GM19239 (cell line): ENCODE measurements at places on chromosomes 1 and 21.

DNA sequence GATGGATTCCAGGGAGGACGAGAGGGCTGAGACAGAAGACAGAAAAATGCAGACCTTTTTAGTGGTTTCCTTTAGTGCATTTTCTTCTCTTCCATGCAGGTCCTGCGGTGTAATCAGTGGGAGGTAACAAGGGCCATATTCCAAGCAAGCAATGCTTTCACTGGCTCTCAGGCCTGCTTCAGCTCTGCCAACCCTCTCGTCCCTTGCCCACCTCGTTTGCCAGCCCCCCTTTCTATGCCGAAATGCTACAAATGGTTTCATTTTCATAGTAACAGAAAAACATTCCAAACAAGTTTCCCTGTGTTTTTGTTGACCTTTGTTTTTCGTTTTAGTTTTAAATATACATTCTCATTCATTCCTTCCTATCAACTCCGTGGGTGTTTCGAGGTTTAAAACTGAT is 443.1 kb downstream of the TTLL7 start:
- DNase-seq = no peak

DNA sequence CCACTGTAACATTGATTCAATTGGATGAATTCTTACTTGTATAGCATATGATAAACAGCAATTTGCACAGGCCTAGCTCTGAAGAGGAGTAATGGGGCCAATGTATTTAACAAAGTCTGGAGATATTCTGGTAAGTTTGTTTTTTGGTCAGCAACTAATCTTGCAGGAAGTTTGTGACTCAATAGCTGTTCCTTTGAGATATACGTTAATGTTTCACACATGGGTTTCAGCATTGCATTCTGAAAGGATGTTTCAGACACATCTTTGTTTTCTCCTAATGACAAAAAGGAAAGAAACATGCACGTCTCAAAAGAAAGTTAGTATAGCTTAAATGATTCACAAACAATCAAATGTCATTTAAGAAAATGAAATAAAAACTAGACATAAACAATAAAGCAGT is 49.0 kb downstream of the LTN1 start:
- no peak for DNase-seq

GRCh38 chr1:242546849-242547729 is 22.6 kb upstream of the PLD5 start:
- no peak for DNase-seq

GRCh38 chr1:62796221-62796620 is 12.3 kb downstream of the ATG4C start:
- DNase-seq = no peak

- DNase-seq = no peak
Observed at GRCh38 chr1:107003972-107004371, 52.5 kb upstream of the PRMT6 start.

- DNase-seq = no peak
Observed at GRCh38 chr1:29467989-29468900, 231.9 kb downstream of the PTPRU start.

GRCh38 chr1:175755516-175756070 is 12.2 kb upstream of the TNR start:
- DNase-seq = no peak

GRCh38 chr1:100882698-100883097 is 11.9 kb downstream of the EXTL2 start:
- DNase-seq = no peak

- DNase-seq = no peak
Observed at GRCh38 chr1:46180082-46180616, 3.9 kb upstream of the P3R3URF start.

GRCh38 chr1:58886611-58887010 is 102.8 kb upstream of the JUN start:
- no peak for DNase-seq

- no peak for DNase-seq
Observed at GRCh38 chr1:174447866-174448530, at the start of gene GPR52. Gene GPR52 (plus strand): TSS chr1:174447964. CDS start chr1:174448112, 148 bp downstream.

DNA sequence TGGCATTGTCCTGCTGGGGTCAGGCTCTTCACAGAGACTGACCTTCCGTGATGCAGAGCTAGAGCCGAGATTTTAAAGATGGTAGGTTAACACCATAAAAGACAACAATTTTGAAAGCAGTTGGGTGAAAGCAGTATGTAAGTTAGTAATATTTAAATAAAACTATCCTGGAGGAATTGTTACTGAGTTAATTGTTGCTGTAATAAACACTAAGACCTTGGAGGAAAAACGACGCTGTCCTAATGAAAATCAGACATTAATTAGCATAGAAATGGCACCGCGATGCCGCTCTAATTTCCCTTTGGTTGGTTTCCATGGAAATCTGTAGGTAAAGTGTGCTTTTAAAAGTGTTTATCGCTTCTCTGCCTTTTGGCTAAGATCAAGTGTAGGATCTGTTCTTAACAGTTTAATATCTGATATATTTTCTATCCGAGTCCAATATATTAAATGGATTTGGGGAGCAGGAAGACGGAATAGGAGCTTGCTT is 745 bp upstream of the ANP32E start:
- DNase-seq = no peak

GRCh38 chr1:221880182-221880581 is 138.3 kb upstream of the DUSP10 start:
- no peak for DNase-seq

GRCh38 chr1:43004587-43005459 is 46.2 kb upstream of the SLC2A1 start:
- no peak for DNase-seq

DNA sequence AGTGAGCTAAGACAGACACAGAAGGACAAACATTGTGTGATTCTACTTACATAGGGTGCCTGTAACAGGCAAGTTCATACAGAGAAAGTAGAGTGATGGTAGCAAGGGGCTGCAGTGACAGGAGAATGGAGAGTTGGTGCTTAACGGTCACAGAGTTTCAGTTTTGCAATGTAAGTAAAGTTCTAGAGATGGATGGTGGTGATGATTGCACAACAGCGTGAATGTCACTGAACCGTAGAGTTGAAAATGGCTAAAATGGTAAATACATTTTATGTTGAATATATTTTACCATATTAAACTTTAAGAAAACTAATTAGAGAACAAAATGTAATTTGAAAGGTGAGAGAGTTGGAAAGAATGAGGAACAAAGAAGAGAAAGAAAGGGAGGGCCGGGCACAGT is 8.7 kb downstream of the CFAP107 start:
- no peak for DNase-seq

DNA sequence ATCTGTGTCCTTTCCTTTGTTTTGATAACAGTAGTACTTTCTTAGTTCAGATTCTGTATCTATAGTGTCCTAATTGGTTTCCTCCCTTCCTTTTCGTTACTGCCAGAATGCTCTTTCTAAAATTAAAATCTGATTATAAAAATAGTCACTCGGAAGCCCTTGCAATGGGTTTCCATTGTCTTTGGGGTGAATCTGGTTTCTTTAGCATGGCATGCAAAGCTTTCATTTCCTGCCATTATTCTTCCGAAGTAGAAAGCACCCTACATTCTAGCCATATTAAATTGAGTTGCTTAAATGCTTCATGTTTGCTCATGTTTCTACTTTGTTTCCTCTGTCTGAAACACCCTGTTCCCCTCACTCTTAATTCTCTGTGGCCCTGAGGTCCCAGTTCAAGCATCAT is 53.2 kb upstream of the MACF1 start:
- no peak for DNase-seq

DNA sequence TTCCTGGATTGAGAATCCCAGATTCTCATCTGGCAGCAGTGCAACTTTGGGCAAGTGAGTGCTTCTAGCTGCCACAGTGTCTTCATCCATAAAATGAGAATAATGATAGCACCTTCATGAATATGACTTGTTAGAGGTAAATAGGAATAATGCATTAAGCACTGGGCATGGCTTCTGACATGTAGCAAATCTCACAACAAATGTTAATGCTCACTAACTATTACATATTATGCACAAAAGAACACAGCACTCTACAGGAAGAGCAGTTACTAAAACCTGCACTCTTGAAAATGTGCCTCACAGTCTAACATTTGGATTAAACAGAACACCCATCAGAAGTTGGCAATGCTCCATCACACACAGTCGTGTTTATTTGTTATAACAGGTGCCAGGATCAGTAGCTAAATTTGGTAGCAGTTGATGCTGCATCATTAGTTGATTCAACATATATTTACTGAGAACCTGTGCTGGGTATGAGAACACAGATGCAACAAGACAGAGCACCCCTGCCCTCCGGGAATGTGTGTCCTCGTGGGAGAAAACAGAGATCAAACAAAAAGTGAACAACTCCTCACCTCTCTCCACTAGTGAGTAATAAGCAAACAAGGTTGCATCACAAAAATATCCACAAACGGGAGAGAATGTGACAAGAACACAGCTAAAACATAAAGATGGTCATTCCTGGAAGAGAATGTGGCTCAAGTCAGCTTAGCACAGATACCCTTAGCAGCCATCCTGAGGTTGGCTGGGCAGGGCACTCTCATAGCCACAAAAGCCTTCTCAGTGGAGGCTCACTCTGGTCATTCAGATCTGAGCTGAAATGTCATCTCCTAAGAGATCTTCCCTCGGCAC is 26.2 kb upstream of the LBR start:
- no peak for DNase-seq

- peak; percentile 69 for DNase-seq
Observed at GRCh38 chr1:6205849-6206519, at the start of gene RNF207. Gene RNF207 (plus strand): TSS chr1:6206119. CDS start chr1:6206536, 417 bp downstream.

GRCh38 chr1:64664299-64664698 is 80.6 kb upstream of the RAVER2 start:
- DNase-seq = no peak

GRCh38 chr1:173426057-173426456 is 51.1 kb upstream of the PRDX6 start:
- DNase-seq = no peak

- DNase-seq = peak; percentile 55
Observed at GRCh38 chr1:33349081-33349759, 28.3 kb upstream of the A3GALT2 start.

DNA sequence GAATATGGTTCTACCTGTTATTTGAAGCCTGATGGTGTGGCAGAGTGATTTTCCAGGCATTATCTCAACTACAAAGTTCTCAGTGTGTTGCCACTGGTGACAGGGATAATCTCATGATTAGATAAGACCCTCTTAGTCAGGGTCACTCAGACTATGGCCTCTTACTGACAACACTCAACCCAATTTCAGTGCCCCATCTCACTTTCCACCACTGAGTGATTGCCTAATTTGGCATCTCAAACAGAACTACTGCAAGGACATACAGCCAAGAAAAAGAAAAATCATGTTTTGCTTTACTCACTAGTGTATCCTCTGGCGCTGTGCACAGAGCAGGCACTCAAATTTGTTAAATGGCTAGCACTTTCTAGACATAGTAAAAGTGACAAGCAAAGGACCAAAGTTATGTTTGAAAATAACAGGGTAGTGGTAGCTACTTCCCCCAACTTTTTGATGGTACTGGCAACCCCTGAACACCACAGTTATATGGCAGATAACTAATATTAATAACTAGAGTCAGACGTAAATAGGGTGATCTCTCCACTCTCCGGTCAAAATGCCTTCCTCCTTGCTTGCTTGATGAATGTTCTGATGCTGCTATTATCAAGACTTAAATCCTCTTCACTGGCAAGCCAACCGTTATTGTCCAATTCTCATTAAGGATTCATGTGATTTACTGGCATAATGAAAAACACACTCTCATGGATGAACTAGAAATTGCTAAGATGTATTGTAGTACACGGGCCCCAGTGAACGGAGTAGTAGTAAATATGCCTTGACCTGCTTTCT is 37.1 kb upstream of the SLC30A10 start:
- DNase-seq = no peak

DNA sequence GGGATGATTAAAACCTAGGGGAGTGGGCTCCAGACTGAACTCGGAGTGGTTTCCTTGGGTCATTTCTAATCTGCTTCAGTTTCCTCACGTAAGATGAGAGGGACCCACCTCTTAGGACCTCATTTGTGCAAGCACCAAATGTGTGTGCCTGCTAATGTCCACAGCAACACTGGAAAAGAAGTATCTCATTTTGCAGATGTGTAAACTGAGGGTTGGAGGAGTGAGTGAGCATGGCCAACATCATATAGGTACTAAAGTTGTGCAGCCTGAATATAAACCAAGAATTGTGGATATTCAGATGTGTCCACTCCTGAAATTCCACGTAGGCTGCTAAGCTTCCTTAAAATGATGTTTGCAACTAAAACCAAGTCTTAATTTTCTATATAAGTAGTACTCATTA is 51.7 kb downstream of the GADD45A start:
- DNase-seq = no peak

- no peak for DNase-seq
Observed at GRCh38 chr1:118104951-118105350, 80.1 kb downstream of the SPAG17 start.

DNA sequence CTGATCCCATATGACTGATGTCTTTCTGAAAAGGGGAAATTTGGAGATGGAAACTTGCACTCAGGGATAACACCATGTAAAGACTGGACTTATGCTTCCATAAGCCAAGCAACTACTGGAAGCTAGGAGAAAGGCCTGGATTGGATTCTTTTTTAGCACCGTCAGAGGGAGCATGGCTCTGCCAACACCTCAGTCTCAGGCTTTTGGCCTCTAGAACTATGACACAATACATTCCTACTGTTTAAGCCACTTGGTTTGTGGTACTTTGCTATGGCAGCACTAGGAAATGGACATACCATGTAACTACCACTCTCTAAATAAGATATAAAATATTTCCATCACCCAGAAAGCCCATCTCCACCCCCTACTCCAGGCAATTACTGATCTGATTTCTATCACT is 139.7 kb downstream of the CYYR1 start:
- DNase-seq = no peak

DNA sequence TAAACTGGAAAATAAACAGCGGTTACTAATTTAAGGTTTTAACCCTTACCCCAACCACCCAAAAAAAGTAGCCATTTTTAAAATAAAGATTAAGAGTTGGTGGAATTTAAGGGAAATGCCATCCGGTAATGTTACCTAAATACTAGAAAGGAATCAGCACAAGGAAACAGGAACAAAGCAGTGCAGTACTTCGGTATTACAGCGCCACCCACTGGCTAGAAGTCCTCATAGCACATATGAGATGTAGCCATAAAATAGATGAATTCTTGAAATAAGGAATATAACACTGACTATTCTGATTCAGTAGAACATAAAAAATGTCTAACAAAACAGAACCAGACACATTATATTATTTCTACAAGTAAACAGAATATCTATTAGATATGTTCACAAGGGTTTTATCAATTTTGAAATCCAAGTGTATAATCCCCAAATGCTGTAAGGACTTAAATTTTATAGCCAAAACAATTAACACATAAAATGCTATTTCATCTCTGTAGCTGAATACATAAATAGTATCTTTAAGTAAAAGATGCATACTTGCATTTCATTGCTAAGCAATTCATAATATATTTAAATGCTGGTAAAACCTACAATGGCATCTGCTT is 58.8 kb downstream of the FRRS1 start:
- DNase-seq = peak; percentile 15

- no peak for DNase-seq
Observed at GRCh38 chr21:45162809-45163208, 88.4 kb downstream of the ADARB1 start.

- no peak for DNase-seq
Observed at GRCh38 chr1:244256086-244256676, 195.5 kb downstream of the ADSS2 start.

- no peak for DNase-seq
Observed at GRCh38 chr1:195053478-195053877, 1554.8 kb downstream of the KCNT2 start.

- no peak for DNase-seq
Observed at GRCh38 chr1:31795096-31795675, 20.6 kb downstream of the SPOCD1 start.
